ENCODE measurements at places on chromosomes 16 and 17. TPM values are rescaled to one million over a fixed set of nuclear protein-coding genes. Genes with fewer than 3 reads are reported as not detected.
A peak's percentile ranks its signal among the peaks of the same experiment; 100 is the strongest.

GRCh38 chr16:86383488-86384262 lies 126.7 kb upstream of the FOXF1 start:
- no peak overlapping the region for H3K4me3 ChIP-seq
- no peak for DNase-seq
- H3K36me3 ChIP-seq = no peaks in the 10 kb centered on the region
- H3K4me1 ChIP-seq = no peaks in the 10 kb centered on the region
- H3K27ac ChIP-seq = no peak overlapping the region

Gene CASKIN1
- not detected for total RNA-seq

GRCh38 chr16:4869147-4869805 lies 22.0 kb downstream of the UBN1 start:
- no peak overlapping the region for H3K27ac ChIP-seq
- no peak overlapping the region for H3K4me3 ChIP-seq
- peaks cover 77% of the 10 kb centered on the region for H3K36me3 ChIP-seq
- DNase-seq = no peak
- no peaks in the 10 kb centered on the region for H3K4me1 ChIP-seq
- H3K27me3 ChIP-seq = no peaks in the 10 kb centered on the region

DNA sequence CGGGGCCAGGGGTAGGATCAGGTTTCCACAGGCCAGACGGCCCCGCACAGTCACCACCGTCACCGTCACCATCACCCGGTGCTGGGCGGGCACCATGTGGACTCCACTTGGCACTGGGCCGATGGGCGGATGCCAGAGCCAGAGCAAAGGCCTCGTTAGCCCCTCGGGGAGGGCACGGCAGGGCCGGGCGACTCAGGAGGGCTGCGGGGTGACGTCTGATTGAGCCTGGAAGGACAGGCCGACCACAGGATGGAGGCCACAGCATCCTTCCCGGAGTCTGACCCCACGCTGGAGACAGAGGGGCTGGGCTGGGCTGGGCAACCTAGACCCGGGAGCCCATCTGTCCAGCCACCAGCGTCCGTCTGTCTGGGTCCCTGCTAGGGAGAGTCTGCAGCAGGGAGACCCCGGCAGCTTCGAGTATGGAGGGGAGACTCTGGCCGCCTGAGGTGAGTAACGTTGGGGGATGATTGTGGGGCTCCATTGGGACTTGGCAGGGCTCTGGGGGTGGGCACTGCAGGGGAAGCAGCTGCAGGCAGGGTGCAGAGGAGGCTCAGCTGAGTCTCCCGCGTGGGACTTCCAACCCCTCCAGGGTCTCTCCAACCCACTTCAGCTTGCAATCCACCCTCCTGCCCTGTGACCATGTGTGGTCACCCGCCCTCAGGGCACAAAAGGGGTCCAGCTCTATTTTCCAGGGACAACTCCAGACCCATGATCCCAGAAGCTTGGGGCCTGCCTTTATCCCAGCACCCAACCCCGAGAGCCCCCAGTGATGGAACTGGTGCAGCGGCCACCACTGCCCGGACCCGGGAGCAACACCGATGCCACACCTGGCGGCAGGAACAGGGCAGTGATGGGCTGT lies 22.6 kb downstream of the SLC25A10 start:
- no peak for DNase-seq
- H3K36me3 ChIP-seq = no peaks in the 10 kb centered on the region
- H3K27ac ChIP-seq = no peak overlapping the region
- no peak overlapping the region for H3K4me3 ChIP-seq
- peaks cover 24% of the 10 kb centered on the region for H3K4me1 ChIP-seq

DNA sequence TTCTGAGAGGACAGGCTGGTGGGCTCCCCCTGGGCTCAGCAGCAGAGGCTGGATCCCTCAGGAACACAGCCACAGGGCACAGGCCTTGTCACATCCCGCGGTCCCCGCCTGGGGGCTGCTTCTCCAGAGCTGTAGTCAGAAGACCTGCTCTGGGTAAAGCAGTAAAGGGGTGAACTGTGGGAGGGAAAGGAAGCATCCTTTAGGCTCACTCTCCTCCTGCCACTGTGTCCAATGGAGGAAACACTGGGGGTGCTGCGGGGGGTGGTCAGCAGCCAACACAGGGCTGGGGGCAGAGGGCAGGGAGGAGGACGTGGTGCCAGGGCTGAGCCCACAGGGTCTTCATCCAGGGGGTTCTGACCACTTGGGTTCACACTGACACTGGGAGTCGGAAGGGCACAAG lies 5.0 kb upstream of the SLC38A8 start:
- no peak overlapping the region for H3K27ac ChIP-seq
- peaks cover 18% of the 10 kb centered on the region for H3K27me3 ChIP-seq
- no peaks in the 10 kb centered on the region for H3K4me1 ChIP-seq
- no peak overlapping the region for H3K4me3 ChIP-seq
- peaks cover 35% of the 10 kb centered on the region for H3K36me3 ChIP-seq

- H3K36me3 ChIP-seq = peaks cover 3% of the 10 kb centered on the region
- H3K27ac ChIP-seq = peak overlapping the region; percentile 100
- DNase-seq = no peak
- peak overlapping the region; percentile 95 for H3K4me3 ChIP-seq
Measured at GRCh38 chr17:43366891-43367736, 31.7 kb upstream of the ARL4D start.

DNA sequence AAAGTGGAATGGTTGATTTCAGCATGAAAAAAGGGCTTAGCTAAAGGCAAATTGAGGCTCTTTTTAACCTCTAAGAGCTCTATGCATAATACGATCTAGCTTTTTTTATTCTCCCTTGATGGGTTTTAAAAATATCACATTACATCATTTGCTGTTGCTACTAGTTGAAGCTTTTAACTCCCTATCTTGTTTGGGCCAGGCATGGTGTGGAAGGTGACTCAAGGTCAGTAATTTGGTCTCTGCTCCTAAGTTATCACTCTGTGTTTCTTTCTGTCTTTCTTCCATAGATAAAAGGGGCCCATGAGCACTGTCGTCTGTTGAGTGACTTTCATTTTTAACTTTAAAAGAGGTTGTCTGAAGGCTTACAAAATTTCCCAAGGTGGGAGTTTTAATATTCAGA lies 58.1 kb upstream of the GOT2 start:
- H3K4me3 ChIP-seq = no peak overlapping the region
- no peaks in the 10 kb centered on the region for H3K4me1 ChIP-seq
- H3K27me3 ChIP-seq = peaks cover 8% of the 10 kb centered on the region
- no peak overlapping the region for H3K27ac ChIP-seq

GRCh38 chr16:86134802-86135461 lies 236.0 kb downstream of the IRF8 start:
- no peaks in the 10 kb centered on the region for H3K4me1 ChIP-seq
- peaks cover 13% of the 10 kb centered on the region for H3K27me3 ChIP-seq
- H3K27ac ChIP-seq = no peak overlapping the region
- H3K4me3 ChIP-seq = no peak overlapping the region

Gene GALR2
- total RNA-seq = 0.32 TPM

DNA sequence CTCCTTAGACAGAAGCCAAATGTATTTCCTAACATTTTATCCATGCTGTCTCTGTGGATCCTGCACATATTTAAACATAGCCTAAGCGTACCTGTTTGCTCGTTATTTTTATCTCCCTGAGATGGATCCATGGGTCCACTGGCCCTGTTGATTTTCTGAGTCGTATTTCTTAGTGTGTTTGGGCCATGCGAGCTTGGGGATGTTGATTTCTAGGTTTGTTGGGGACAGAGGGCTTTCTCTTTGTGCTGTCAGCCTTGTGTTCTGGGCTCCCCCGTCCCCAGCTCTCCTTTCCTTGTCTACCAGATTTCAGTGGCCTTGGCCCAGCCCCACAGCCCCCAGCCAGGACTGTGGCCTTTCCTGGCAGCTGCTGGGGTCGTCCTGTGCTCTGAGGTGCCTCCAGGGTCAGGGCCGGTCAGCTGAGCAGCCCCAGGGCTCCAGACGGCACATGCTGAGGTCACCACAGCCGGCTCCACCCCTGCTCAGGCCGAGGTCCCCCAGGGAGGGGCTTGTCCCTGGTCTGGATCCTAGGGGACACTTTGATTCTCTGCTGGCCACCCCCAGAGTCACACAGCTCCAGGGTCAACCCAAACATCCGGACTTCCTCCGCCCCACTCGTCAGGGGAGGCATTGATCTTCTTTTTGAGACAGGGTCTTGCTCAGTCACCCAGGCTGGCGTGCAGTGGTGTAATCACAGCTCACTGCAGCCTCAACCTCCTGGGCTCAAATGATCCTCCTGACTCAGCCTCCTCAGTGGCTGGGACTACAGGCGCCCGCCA lies 4.4 kb downstream of the SSTR5 start:
- H3K4me1 ChIP-seq = no peaks in the 10 kb centered on the region
- H3K36me3 ChIP-seq = no peaks in the 10 kb centered on the region
- H3K4me3 ChIP-seq = no peak overlapping the region
- DNase-seq = no peak
- H3K27ac ChIP-seq = no peak overlapping the region

DNA sequence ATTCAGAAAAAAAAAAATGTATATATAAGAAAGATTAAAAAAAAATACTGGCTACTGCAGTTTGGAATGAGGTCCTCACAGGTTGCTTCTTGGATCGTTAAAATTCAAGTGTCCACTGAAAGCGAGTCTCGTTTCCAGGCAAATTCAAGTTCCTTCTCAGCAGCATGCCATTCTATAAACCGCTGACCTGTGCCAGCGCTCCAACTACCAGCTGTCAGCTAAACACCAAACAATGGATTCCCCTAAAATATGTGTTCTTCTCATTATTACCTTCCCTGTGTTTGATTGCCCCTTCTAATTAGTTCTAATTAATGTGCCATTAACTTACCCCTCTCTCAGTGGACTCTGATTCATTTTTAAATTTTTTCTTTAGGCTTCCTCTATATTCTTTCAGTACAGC lies 92.4 kb downstream of the DNAH9 start:
- H3K27ac ChIP-seq = no peak overlapping the region
- no peak for DNase-seq
- no peaks in the 10 kb centered on the region for H3K4me1 ChIP-seq
- no peak overlapping the region for H3K4me3 ChIP-seq
- H3K27me3 ChIP-seq = no peaks in the 10 kb centered on the region

- H3K36me3 ChIP-seq = no peaks in the 10 kb centered on the region
- H3K27ac ChIP-seq = peak overlapping the region; percentile 80
- H3K4me1 ChIP-seq = peaks cover 58% of the 10 kb centered on the region
- H3K4me3 ChIP-seq = peak overlapping the region; percentile 66
Measured at GRCh38 chr16:50265260-50265659, 1.1 kb upstream of the ADCY7 start.

- H3K36me3 ChIP-seq = no peaks in the 10 kb centered on the region
- DNase-seq = no peak
- H3K27ac ChIP-seq = no peak overlapping the region
- H3K4me1 ChIP-seq = peaks cover 4% of the 10 kb centered on the region
- H3K4me3 ChIP-seq = no peak overlapping the region
Measured at GRCh38 chr16:69554495-69554894, 11.3 kb upstream of the NFAT5 start.

GRCh38 chr17:78127888-78128550 lies 536 bp downstream of the TMC6 start:
- peak overlapping the region; percentile 85 for H3K27ac ChIP-seq
- peak overlapping the region; percentile 89 for H3K4me3 ChIP-seq
- no peak for DNase-seq
- H3K27me3 ChIP-seq = no peaks in the 10 kb centered on the region
- H3K4me1 ChIP-seq = peaks cover 74% of the 10 kb centered on the region
- H3K36me3 ChIP-seq = peaks cover 36% of the 10 kb centered on the region

Gene TEDC2
- total RNA-seq = 4.4 TPM

Gene CEMP1
- total RNA-seq = 0.16 TPM

Gene CCL4L2
- total RNA-seq = 18.7 TPM

GRCh38 chr16:71373073-71373472 lies 14.6 kb downstream of the CALB2 start:
- H3K4me3 ChIP-seq = no peak overlapping the region
- H3K27ac ChIP-seq = no peak overlapping the region
- DNase-seq = no peak
- H3K36me3 ChIP-seq = no peaks in the 10 kb centered on the region
- H3K27me3 ChIP-seq = peaks cover 27% of the 10 kb centered on the region

Gene CALB2
- total RNA-seq = not detected

GRCh38 chr17:378068-378467 lies 25.5 kb upstream of the RPH3AL start:
- H3K27me3 ChIP-seq = no peaks in the 10 kb centered on the region
- peaks cover 3% of the 10 kb centered on the region for H3K4me1 ChIP-seq
- no peaks in the 10 kb centered on the region for H3K36me3 ChIP-seq

DNA sequence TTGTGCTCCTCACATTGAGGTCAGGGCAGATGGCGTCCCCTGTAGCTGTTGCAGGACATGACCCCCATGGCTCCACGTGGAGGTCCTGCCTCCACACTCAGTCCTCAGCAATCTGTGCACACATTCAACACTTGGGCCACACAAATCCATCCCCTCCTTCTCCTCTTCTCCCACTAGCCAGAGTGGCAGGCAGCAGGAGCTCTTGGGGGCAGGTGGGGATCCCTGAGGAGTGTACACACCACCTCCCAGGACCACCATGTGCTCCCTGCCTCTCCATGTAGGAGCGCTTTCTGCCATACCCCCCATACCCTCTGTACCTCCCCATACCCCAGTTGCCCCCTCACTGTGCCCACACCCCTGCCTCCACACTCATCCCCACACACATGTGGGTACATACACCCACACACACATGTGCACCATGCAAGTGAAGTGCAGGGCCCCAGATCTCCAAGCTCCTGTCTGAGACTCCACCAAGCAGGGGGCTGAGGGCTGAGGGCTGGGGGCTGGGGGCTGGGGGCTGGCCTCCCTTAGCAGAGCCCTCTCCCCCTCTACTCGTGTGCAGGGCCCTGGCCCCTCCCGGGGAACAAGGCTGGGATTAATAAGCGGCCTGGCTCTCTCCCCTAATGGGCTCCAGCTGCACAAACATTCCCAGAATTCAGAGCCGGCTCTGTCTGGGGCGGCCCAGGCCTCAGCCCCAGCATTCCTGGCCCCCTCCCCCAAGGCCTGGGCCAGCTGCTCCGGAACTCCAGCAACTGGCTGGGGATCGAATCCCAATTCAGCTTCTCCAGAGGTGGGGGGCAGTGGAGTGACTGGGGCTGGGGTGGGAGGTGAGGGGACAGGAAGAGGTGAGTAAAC lies 48.2 kb upstream of the MEIOC start:
- H3K4me1 ChIP-seq = no peaks in the 10 kb centered on the region
- no peak for DNase-seq
- no peaks in the 10 kb centered on the region for H3K36me3 ChIP-seq
- no peak overlapping the region for H3K27ac ChIP-seq

- H3K4me1 ChIP-seq = no peaks in the 10 kb centered on the region
- no peak for DNase-seq
- H3K36me3 ChIP-seq = no peaks in the 10 kb centered on the region
- H3K27ac ChIP-seq = no peak overlapping the region
- no peaks in the 10 kb centered on the region for H3K27me3 ChIP-seq
- H3K4me3 ChIP-seq = no peak overlapping the region
Measured at GRCh38 chr17:51751072-51751471, 407.4 kb downstream of the CA10 start.

Gene TPSG1
- total RNA-seq = not detected

GRCh38 chr17:14393723-14394122 lies 92.8 kb downstream of the HS3ST3B1 start:
- DNase-seq = no peak
- H3K27me3 ChIP-seq = no peaks in the 10 kb centered on the region
- no peaks in the 10 kb centered on the region for H3K4me1 ChIP-seq
- H3K27ac ChIP-seq = no peak overlapping the region
- no peaks in the 10 kb centered on the region for H3K36me3 ChIP-seq

DNA sequence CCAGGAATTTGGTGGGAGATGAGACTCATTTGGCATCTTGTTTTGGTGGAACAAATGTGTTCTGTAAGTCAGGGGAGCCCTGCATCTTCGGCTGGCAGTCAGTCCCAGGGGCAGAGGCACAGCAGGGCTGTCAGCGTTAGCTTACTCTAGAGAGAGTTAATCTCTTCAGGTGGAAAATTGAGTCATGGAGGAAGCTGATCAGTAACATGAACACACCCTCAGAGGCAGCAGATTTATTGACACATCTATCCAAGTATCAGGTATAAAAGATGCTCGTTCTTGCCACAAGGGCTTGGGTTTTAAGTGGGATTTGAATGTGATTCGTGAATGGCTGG lies 55.2 kb downstream of the EPN2 start:
- no peak overlapping the region for H3K27ac ChIP-seq
- H3K4me1 ChIP-seq = peaks cover 17% of the 10 kb centered on the region
- H3K27me3 ChIP-seq = peaks cover 16% of the 10 kb centered on the region
- peaks cover 9% of the 10 kb centered on the region for H3K36me3 ChIP-seq
- no peak overlapping the region for H3K4me3 ChIP-seq

Measured in activated B cell treated with CpG ODN at 0.5 μM for 24 hours (primary cell).